ENCODE measurements at places on chromosomes 7 and 10.

GRCh38 chr10:86798025-86798424 is 41.6 kb downstream of the BMPR1A start:
- no peak for DNase-seq

GRCh38 chr7:136938476-136938875 is 70.0 kb downstream of the CHRM2 start:
- DNase-seq: no peak

DNA sequence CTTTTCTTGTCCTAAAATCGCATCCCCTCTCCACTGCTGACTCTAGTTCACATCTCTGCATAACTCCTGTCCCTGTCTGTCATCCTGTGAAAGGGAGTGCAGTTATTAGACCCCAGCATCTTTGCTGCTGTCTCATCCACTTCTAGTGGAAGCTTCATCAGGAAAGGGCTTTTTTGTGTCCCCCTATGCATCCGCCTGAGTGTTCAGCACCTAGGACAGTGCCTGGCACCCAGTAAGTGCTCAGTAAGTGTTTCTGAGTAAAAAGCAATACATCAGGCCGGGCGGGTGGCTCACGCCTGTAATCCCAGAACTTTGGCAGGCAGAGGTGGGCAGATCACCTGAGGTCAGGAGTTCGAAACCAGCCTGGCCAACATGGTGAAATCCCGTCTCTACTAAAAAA is 211.8 kb upstream of the FOXK1 start:
- no peak for DNase-seq

GRCh38 chr10:70682920-70683600 is 10.8 kb downstream of the ADAMTS14 start:
- DNase-seq: no peak

GRCh38 chr10:122884166-122884565 is 4.8 kb upstream of the FAM24B start:
- no peak for DNase-seq

DNA sequence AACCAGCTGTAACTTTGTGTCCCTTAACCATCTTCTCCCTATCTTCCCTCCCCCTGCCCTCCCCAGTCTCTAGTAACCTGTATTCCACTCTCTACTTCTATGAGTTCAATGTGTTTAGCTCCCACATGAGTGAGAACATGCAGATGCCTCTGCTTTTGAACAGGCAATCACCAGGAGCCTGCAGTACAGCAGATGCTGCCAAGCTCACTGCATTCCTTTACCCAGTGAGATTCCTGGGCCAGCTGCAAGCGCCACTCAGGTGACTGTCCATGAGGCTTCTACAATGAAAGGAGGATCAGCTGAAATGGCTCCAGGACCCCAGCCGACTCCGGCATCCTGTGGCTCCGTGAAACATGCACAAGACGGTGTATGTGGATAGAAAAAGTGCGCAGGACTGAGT is 15.7 kb downstream of the GRID1 start:
- no peak for DNase-seq

- DNase-seq: no peak
These were observed 16.8 kb downstream of the GNG11 start for GRCh38 chr7:93938293-93938692.

DNA sequence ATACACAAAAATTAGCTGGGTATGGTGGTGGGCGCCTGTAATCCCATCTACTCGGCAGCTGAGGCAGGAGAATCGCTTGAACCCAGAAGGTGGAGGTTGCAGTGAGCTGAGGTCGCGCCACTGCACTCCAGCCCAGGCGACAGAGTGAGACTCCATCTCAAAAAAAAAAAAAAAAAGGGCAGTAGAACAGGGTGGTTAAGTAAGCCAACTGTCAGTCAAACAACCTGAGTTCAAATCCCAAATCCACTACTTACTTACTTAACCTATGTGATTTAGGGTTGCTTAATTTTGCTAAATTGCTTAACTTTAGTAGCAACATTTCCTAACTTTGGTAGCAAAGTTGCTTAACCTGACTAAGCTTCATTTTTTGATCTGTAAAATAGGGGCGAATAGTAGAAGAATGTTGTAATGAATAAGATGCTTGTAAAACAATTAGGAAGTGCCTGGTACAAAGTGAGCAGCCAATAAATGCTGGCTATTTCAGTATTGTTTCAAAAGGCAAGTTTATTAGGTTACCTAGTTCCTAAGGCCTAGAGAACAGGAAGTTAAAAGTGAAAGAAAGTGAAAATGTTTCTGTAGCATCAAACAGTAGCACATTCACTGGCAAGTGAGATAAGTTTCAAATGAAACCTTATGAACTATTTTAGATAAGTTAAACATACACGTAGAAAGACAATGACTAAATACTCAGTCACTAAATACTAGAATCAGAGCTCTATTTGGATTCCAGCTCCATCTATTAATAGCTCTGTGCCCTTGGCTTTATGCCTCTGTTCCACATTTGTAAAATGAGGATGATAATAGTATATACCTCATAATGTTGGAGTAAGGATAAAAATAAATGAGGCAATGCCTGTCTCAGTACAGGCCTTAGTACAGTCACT is 64.3 kb downstream of the HOXA1 start:
- DNase-seq: no peak

- no peak for DNase-seq
These were observed 23.8 kb upstream of the WDR11 start for GRCh38 chr10:120827251-120827875.

DNA sequence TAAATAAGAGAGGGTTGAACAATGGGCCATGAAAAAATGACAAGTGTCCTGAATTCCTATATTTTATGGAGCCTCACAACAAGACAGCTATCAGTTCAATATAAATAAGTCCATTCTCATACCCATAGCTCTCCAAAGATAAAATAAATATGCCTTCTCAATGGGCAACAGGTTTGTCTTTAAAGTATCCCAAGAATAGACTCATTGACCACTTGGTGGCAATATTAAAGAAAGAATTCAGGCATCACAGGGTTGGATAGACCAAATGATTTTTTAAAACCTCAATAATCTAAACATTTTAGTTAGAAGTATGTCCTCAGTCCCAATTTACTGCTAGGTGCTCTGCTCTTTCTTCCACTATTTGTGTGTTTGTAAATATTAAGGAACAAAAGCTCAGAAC is 165.1 kb upstream of the WNT16 start:
- no peak for DNase-seq

GRCh38 chr7:73668103-73668885 is 663 bp downstream of the VPS37D start:
- DNase-seq: no peak

DNA sequence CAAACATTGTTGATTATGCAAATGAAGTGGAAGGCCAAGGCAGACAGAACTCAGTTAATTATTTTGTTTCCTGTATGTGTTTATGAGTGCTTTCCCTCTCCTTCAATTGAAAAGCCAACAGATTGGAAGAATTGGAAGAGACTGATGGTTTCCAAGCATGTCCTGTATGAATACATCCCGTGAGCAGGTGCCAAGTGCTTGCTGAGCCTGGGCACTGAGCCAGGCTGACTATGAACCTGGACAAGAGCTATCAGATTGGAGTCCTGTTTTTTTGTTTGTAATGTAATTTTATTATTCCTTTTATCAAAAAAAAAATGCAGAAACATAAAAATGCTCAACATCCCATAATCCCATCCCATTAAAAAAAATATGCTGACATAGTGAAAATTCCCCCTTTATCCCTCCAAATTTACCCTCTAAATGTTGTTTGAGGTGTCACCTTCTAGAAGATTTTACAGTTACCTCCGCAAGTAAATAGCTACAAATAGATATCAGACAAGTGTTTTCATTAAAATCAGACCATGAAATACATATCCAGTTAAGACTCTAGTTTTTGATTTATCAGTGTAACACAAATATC is 449.5 kb downstream of the GRID1 start:
- no peak for DNase-seq

- no peak for DNase-seq
These were observed 5.5 kb downstream of the PRPF18 start for GRCh38 chr10:13592306-13592705.

- no peak for DNase-seq
These were observed 47.7 kb upstream of the TRIM8 start for GRCh38 chr10:102596506-102596971.

- DNase-seq: no peak
These were observed 333.5 kb upstream of the NRG3 start for GRCh38 chr10:81541517-81541916.

- no peak for DNase-seq
These were observed 395.8 kb upstream of the PHF14 start for GRCh38 chr7:10577866-10578374.

GRCh38 chr7:1103009-1103788 is 15.3 kb downstream of the GPER1 start:
- no peak for DNase-seq

DNA sequence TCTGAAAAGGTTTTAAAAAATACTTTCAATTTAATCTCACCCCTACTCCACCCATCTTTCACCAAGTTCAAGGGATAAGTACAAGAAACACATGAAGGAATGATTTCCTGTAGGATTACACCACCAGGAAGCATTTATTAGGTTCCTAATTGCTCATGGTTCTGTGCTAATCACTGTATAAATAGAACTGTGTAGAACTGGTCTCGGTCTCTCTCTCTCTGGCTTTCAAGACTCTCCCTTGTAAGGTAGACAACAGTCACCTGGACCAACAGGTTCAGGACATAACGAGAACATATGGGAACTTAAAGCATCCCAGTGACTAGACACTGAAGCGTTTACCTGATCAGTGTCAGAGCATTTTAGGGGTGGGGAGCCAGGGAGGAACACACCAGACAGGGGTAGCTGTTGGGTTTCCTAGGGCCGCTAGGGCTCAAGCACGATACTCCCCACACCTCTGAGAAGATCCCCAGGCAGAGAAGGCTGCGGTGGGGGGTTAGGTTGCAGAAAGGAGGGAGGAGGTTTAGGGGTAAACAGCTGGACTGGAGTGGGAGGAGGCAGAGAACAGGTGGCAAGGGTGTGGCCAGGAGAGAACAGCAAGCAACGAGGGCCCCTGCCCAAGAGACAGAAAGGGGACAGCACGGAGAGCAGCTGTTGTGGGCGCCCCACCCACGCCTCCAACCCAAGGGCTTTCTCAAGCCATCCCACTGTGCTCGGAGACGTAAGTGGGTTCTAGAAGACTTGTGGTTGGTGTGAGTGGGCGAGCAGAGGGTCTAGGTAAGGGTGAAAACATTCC is 52.5 kb upstream of the USP6NL start:
- DNase-seq: no peak

DNA sequence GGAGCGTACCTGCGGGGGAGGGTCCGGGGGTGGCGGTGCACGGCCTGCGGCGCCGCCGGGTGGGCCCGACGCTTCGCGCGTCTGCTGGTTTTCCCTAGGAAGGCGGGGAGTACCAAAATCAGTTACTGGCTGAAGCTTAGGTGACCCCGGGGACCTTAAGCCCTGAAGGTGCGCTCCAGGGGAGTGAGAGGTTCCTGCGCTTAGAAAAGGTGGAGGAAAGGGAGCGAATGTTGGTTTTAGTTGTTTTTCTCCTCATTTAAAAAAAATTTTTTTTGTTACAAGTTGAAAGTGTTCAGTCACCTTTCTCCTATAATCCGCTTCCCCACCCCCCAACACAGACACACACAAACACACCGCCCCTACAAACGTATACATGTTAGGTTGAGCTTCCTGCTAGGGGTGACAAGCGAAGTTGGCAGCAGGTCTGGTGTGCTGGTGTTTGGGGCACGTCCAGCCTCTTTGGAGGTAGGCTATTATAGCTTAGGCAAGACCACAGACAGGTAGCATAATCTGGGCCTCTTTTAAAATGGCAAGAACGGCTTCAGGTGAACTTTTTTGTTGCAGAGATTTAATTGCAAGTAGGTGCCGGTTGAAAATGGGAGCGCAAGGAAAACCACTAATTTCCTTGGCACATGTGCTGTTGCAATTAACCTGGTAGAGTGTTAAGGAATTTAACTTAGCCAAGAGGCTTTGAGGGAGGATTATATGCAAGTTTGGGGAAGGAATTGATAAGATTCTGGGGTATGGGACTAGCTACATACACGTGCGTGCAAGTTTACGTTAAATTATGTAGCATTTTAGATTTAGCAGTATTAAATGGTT is 945 bp downstream of the ADD3 start:
- DNase-seq: peak; percentile 24

DNA sequence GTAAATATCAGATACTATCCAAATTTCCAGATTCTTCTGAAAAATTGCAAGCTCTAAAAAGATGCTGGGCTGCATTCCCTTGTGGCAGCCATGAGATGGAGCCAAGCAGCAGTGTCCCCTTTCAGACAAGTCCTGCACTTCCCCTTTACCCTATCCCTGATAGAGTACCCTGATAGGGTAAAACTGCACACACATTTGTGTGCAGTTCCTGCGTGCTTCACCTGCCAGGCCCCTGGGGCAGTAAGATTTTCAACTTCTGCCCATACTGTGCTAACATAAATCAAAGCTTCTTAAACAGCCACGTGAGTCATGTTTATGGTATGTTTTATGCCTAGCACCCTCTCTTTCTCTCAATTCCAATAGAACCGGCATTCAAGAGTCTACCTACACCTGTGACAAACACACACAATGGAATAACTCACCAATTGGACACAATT is 52.2 kb downstream of the IFIT5 start:
- DNase-seq: no peak

GRCh38 chr10:131579251-131580071 is 267.9 kb upstream of the TCERG1L start:
- no peak for DNase-seq

DNA sequence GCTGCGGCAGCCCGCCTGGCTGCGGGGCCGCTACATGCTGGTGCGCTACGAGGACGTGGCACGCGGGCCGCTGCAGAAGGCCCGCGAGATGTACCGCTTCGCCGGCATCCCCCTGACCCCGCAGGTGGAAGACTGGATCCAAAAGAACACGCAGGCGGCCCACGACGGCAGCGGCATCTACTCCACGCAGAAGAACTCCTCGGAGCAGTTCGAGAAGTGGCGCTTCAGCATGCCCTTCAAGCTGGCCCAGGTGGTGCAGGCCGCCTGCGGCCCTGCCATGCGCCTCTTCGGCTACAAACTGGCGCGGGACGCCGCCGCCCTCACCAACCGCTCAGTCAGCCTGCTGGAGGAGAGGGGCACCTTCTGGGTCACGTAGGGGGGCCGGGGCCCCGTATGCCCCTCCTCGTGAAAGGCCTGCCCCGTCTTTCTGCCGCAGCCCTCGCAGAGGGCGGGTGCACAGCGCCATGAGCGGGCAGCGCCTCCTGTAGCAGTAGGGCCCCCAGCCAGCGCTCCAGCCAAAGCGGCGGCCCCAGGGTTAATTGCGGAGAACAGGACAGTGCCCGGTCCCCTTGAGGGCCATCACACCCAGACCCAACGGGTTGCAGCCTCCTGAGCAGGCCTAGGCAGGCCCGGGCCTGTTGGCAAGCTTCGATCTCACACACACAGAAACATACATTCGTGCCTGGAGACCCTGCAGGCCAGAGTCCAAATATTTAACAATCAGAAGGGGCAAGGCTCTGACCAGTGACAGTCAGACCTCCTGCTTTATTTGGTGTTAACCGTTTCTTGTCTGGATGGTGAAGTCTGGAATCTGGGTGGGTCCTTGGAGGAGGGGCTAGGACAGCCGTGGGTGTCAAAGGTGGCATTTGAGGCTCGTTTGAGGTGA is 44.1 kb downstream of the CHST3 start:
- no peak for DNase-seq
